ENCODE measurements at places on chromosomes 7 and 10.

- DNase-seq: no peak
Measured at GRCh38 chr10:133079836-133080682, 7.7 kb upstream of the ADGRA1 start.

DNA sequence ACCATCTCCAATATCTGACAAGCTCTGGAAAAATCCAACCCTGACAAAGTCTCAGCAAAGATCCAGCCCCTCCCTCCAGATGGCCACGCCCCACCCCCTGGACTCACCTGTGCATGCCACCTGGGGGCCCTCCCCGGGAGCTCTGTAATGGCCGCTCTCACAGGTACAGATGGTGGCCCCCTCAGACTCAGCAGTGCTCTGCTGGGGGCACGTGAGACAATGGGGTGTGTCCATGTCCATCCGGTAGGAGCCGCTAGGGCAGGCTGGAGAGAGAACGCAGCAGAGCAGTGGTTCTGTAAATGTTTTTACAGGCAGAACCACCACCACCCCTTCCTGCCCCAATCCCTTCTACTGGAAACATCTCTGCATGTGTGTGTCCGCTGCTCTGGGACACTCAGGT is 9.5 kb downstream of the EPHA1 start:
- DNase-seq: no peak

DNA sequence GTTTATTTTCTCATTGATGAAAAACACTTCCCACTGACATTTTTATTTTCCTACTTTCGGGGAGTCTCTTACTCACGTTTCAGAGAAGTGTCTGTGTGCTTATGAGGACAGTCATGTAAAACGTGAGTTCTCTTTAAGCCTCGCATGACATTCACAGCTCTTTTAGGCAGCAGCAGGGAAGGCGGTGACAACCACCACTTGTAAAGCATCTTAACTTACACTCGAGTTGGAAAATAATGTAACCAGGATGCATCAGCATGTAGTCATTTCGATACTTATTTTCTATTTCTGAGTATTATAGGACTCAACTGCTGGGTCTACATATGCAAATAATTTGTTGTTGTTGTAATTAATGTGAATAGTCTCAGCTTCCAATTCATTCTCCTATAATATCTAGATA is 153.6 kb downstream of the SEMA3D start:
- DNase-seq: no peak

- no peak for DNase-seq
Measured at GRCh38 chr7:64997927-64998391, 7.1 kb upstream of the ZNF117 start.

DNA sequence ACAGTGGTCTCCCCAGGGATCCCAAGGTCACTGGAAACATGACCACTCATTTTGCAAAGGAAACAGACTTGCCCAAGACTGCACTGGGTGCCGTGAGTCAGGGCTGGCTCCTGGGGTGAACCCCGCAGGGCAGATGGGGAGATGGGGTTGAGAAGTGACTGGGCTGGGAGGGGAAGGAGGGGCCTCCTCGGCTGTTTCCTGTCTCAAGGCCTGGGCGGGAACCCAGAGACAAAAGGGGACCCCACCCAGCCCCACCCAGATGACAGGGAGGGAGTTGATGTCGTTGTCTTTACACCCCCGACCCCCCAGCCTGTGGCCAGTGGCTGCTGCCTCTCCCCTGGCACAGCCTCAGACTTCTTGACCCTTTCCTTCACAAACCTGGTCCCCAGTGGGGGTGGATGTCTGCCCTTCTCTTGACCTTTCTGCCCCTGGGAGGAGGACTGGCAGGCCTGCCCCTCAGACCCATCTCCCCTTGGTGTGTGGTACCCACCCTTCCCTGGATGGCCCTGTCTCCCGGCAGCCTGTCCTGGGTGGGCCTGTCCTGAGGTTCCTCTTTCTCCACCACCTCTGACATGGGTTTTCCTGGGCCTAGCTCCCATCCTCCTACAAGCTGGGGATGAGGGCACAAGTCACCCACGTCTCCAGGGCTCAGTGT is 1.4 kb downstream of the MYO1G start:
- DNase-seq: no peak

DNA sequence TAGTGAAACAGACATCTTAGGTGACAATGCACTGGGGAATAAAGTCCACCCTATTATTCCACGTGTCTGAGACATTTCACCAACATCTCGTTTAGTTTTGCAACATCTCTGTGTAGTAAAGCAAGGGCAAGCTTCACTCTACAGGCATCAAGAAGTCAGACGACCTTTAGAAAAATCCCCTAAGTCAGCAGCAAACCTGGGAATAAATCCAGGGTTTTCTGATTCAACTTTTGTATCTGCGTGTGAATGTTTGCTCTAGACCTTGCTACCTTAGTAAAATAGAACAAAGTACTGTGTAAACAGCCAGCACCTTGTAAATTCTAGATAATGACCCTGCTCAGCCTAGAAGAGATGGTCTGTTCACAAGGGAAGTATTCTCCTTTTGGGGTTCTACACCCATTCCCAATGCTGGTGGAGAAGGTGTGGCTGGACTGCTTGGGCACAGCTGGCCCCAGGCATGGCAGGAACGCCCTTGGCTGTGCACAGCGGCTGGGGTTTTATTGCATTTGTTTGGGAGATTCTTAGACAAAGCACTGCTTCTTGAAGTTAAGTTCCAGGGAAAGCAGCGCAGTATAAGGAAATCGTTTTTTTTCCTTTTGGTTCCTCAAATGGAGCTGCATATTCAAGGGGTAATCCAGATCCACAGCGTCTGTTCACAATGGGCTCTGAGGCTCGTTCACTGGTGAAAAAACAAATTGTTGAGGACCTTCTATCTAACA is 38.3 kb upstream of the GALNTL5 start:
- DNase-seq: no peak

DNA sequence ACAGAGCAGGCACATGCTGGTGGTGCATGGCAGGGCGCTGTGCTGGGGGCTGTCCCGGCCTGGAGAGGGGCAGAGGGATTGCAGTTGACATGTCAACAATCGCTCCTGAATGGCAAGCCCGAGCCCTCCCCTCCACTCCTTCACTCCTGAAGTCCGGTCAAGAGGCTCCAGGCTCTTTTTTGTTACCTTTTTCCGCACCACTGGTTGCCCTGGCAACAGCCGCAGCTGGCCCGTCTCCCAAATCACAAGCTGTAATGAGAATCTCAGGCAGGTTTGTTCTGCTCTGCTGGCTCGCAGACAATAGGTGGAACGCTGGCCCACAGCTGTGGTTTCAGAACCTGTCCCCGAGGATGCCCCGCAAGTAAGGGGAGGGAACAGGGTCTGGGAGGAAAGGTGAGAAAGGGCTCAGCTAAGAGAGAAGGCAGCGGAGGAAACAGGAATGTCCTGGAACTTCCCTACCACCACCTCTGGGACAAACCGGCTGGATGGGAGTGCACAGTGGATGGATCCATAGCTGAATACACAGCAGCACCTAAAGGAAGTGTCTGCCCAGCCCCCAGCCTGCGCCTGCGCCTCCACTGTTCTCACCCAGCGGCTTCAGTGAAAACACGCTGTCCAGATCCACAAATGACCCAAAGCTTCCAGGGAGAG is 58.9 kb downstream of the CALML3 start:
- peak; percentile 90 for DNase-seq

GRCh38 chr7:35319606-35320005 is 65.7 kb upstream of the TBX20 start:
- no peak for DNase-seq

GRCh38 chr10:13887761-13888160 is 301.0 kb downstream of the PRPF18 start:
- no peak for DNase-seq

- no peak for DNase-seq
Measured at GRCh38 chr10:128865436-128866195, 601.4 kb upstream of the MGMT start.

DNA sequence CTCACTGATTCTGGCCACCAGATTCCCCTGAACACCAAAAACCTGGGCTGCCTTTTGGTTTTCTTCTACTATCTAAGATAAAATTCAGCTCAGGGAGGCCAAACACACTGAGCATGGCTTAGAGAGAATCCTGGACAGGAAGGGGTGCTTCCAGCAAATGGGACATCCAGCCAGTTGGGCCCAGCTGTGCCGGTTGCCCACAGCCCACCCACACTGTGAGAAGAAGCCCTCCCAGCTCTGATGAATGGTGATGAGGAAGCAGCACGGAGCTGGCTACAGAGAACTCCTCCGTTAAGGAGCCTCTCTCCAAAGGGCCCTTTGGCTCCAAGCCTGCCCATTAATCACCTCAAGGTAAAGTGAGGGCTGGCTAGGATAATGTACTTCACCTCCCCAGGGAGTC is 15.9 kb downstream of the LRRC18 start:
- DNase-seq: no peak

- no peak for DNase-seq
Measured at GRCh38 chr10:46019569-46020343, 10.7 kb downstream of the NCOA4 start.

GRCh38 chr7:101233907-101234547 is 3.6 kb downstream of the CLDN15 start:
- no peak for DNase-seq

GRCh38 chr7:97078023-97078969 is 39.2 kb upstream of the SDHAF3 start:
- DNase-seq: no peak

GRCh38 chr7:134184767-134185166 is 57.6 kb downstream of the LRGUK start:
- no peak for DNase-seq

- no peak for DNase-seq
Measured at GRCh38 chr7:116543664-116544063, 18.8 kb downstream of the CAV1 start.

DNA sequence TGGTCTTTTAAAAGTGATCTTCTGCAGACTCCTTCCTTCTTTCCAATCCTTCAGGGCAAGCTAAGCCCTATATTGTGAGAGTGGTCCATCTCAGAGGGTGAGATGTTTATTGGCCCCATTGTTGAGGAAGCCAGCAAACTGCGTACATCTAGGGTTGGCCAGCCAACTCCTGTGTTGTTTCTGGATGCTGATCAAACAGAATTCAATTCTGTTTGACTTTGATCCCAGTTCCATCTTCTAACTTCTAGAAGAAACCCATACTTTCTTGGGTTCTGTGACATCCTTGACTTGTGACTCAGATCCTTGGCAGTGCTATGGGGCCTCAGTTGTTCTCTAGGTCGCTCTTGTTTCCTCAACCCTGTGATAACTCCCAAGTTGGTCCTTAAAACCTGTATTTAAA is 116.2 kb downstream of the LSMEM1 start:
- no peak for DNase-seq

DNA sequence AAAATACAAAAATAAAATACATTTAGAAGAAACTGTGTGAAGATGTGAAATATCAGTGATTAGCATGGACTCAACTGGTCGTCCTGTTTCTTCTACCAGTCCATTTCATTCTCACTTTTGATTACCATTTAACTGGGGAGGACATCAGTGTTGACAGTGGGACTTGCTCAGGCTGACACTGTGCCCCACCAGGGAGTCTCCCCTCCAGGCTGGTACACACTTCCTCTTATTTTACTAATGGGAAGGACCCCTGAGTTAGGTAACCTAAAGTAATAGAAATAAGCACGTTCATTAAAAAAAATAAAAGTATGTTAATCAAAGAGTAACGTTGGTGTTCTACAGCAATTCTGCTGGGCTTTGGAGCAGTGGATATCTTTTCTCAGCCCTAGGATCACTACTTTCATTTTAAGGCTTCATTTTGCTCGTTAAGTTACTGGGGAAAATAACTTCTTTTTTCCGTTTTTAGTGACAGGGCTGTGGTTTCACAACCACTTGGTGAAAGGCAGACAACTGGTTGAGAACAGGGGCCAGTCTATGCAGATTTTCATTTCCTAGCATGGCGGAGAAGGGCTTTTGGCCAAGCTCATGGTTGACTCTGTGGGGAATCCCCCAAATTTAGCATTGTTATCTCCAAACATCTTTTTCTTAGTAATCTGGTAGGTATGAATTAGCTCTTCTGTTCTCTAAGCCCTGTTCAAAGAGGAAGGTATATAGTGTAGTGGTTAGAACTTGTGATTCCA is 2.1 kb downstream of the SNX10 start:
- DNase-seq: no peak

GRCh38 chr7:44320141-44320540 is 5.3 kb downstream of the CAMK2B start:
- no peak for DNase-seq

GRCh38 chr10:411603-412002 is 276.3 kb downstream of the ZMYND11 start:
- no peak for DNase-seq

- no peak for DNase-seq
Measured at GRCh38 chr7:78039790-78040776, 241.5 kb downstream of the PHTF2 start.

GRCh38 chr7:7862393-7862792 is 106.2 kb upstream of the GLCCI1 start:
- DNase-seq: no peak

GRCh38 chr7:2019711-2020511 is 212.8 kb downstream of the MAD1L1 start:
- no peak for DNase-seq

- no peak for DNase-seq
Measured at GRCh38 chr10:96699613-96700012, 20.7 kb downstream of the PIK3AP1 start.

DNA sequence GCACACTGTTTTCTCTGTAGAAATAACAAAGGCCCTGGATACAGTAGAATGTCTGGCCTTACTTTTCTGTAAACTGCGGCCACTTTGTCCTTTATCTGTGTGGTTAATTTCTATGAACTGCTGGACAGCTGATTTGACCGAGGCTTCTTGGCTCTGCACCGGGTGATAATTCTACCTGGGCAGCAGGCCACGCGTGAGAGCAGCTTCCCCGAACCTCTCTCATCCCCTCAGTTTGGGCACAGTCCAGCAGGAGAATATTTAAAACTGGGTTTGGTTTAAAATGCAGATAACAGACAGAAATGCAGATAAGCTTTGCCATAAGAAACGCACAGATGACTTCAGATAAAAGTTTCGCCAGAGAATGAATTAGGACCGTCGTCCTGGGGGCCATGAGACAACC is 81.0 kb downstream of the CELF2 start:
- no peak for DNase-seq

GRCh38 chr10:72697716-72698115 is 5.8 kb downstream of the MCU start:
- no peak for DNase-seq

DNA sequence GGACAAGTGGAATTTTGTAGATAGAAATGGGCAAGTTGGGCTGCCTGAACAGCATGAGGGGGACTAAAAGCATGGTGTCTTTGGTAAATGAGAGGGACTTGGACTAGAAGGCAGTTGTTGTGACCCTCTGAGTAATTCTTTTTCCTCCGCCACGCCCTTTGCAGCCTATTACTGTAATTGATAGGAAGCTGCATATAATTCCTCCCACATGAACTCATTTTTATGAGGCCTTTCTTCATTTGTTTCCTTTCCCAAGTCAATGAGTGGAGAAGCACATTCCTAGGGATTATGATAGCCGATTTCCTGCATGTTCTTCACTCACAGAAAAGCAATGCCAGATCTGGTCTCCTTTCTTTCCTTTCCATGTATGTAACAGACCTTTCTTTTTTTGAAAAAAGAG is 27.7 kb downstream of the ZSCAN25 start:
- no peak for DNase-seq

- DNase-seq: peak; percentile 73
Measured at GRCh38 chr7:10889266-10889898, 84.3 kb upstream of the PHF14 start.

GRCh38 chr10:100338434-100339036 is 8.5 kb upstream of the SCD start:
- DNase-seq: peak; percentile 12

Data from NCI-H1105 treated with DMSO at 0.1 percent for 48 hours (cell line).